ENCODE measurements at places on chromosomes 3 and 15.

DNA sequence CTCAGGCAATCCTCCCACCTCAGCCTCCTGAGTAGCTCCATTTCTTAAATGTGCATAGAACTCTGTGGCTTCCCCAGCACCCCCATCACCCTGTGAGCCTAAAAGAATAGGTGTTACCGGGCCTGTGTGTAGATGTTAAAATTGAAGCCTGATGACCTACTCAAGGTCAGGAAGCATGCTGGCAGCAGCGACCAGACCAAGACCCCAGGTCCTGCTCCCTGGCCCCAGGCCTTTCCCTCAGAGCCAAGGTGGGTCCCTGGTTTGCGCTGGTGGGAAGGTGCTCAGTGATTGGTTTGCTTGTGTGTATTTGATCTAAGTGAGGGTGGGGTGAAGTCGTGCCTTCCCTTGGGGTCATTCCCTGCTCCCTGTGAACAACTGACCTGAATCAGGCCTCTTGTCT lies 18.4 kb upstream of the CRABP1 start:
- no peak for DNase-seq

DNA sequence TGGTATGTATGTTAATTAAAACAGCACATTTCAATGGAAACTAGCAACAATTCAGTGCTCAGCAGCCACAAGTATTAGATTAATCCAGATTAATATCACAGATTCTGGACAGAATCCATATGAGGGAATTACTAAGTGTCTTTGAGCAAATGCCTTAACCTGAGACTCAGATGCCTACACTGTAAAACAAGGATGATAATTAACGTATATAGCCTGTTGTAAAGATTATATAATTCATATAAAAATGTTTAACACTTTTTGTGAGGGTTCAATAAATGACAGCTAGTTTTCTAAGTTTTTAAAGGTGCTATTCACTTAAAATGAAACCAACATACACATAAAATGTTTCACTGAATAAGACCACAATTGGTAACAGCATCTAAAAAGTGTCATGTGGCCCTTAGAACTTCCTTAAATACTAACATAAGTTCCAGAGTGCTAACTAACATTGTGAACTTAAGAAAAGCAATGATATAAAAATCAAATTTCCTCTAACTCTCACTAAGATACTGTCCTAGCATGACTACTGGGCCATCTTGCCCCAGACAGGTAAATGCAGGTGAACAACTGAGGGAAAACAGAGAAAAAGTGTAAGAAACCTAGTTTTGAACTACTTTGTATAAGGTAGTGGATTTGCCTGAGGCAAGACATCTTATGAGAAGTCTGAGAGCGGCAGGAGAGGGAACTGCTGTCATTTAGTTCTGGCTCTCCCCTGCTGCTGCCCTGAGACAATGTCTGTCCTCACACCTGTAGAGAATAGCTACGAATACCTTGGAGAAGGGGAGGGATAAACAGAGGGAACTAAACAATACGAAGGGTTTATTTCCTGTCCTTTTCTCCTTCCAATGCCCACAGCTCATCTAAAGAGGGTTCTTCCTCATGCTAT lies 151.3 kb downstream of the ADAM10 start:
- DNase-seq, result no peak

- no peak for DNase-seq
Measured at GRCh38 chr15:80594091-80594889, 100.8 kb upstream of the ABHD17C start.

DNA sequence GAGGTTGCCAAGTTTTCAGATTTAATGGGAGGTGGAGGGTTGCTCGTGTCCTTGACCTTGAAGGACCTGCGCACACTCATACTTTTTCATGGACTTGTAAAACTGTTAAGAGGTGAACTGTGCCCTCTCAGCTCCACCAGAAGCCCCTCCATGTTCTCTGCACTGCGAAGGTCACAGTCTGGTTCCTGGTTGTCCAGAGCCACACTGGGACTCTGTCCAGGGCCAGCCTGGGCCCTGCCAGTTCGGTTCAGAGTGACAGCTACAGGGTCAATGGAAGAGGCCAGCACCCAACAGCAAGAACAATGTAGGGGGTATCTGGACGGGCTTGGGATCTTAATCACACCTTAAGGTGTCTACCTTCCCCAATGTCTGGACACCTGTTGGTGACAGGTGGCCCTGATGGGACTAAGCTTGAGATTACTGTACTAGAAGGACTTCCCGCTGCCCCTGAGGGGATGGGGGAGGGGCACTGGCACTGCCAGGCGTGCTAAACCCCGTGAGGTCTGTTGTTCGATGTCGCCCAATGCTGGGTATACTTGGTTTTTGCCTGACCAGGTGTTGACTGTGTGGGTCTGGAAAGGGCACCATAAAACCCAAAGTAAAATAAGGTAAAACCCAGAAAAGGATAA lies 34.7 kb downstream of the GRK7 start:
- no peak for DNase-seq

DNA sequence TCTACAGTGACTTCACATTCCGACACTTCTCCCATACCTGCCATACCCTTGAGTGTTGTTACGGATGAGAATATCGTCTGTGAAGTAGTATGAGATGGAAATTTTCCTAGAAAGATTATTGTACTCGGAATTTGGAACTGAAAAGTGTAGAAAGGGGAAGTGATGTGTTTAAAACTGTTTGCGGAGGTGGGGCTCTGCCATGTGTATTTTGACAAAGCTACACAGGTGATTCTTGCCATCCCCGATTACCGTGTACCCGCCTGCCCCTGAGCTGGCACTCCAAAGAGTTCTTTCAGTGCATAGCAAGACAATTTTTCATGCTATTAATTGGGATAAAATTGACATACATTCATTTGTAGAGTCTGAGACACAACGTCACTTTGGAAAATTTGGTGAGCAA lies 81.7 kb downstream of the OPA1 start:
- no peak for DNase-seq

- DNase-seq, result no peak
Measured at GRCh38 chr3:70072180-70072579, 72.6 kb downstream of the SAMMSON start.

GRCh38 chr3:152183473-152183872 lies 85.3 kb upstream of the MBNL1 start:
- no peak for DNase-seq

DNA sequence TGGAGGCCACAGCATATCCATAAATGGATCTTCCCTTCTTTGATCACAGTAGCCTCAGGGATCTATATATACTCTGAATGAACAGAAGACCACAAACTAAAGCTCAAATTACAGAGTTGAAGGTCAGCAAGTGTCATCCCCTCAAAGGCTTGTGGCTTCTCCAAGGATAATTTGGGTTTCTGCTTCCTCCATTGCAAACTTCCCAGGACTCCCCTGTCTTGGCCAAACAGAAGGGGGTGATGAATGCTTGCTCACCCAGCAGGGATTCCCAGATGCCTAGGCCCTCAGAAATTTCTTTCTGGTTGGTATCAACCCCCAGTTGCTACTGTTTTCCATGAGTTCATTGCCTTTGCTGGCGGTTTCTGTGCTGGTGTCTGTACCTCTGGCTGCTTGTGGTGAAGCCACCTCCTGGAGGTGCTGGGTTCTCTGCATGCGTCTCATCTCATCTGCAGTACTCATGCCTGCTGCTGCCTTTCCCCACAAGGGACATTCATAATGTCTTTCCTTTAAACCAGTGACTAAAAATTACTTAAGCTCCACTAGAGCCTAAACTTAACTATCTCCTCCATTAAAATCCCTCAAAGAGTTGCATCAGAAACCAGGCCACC lies 17.7 kb downstream of the ENTPD3 start:
- no peak for DNase-seq

GRCh38 chr3:48222616-48223513 lies at the start of gene CAMP:
TSS of gene CAMP (plus strand) at chr3:48223495. CDS start at chr3:48223512, 17 bp downstream.
- DNase-seq, result no peak

GRCh38 chr3:51024765-51025632 lies 350.3 kb downstream of the DOCK3 start:
- DNase-seq, result peak; percentile 50

DNA sequence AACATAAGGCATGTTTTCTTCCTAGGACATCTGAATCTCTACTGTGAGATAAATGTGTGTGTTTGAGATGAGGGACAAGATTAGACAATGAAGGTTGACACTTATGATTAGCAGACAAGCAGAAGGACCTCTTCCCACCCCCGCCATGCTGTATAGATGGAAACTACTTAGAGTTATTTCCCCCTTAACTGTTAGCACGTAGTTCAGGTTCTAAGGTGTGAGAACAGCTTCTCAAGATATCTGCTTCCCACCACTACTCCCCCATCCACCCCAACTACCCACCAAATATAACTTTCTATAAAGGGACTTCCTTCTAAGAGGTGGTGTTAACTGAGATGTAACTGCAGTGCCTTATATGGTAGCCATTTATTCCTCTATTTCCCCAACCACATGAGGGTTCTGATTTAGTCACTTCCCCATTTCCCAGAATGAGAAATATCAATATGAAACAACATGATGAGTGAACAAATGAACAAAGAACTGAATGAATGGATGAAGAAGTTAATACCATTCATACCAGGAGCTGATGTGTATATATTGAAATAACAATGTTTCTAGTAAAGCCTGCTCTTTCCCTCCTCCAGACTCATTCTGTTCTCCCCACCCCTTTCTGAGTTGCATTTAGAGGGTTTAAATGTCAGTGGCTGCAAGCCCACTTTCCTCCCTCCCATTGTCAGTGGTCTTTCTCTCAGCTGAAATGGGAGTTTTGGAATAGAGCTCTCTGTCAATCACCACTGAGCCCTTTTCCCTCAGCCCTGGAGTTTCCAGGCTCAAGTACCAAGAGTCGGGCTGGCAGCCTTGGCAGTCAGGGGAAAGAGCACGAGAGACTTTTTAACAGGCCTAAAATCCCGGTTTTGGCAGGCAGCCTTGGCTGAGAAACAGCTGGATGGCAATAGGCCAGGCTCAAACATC lies 7.7 kb upstream of the RFTN1 start:
- no peak for DNase-seq

GRCh38 chr3:24088782-24089181 lies 143.7 kb downstream of the NR1D2 start:
- DNase-seq, result no peak

DNA sequence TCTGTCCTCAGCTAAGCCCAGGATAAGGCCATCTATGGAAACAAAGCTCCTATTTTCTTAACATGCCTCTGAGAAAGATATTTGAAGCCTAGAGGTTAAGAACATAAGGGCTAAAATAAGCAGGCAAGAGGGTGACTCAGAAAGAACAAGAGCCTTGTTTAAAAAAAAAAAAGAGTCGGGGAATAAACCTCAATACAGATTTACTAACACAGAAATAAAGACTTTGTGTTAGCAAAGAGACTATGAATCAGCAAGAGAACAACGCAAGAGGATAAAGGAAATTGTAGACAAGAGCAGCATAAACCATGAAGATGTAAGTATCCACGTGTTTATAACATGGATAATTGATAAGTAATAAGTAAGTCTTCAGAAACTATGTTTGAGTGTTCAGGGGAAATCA lies 36.0 kb downstream of the RAB27A start:
- no peak for DNase-seq

DNA sequence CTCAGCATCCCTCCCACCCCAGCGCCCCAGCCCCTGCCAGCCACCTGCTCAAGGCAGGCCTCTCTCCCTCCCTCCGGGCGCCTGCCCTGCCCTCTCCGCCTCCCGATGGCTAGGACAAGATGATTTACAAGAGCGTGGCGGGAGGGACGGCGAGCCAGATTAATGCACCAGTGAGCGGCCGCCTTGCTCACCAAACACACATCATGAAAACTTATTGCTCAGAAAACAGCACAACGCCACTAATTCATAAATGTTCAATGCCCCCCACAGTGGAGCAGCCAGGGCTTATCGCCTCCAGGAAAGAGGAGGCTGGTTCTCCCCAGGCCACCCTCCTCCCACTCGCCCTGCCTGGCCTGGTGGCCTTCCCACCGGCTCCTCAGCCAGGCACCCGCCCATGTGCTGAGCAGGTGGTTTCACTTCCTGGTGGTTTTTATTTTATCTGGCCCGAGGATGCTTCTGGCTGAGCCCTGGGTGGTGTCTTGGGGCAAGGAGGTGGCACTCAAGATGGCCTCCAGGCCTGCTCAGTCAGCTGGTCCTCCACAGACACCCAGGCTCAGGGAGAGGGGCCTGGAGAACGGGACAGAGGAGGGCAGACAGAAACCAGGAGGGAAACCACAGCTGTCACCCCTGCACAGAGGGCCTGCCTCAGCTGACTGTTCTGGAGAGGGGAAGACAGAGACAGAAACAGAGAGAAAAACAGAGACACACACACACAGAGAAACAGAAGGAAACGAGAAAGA lies 284.9 kb downstream of the UACA start:
- no peak for DNase-seq

DNA sequence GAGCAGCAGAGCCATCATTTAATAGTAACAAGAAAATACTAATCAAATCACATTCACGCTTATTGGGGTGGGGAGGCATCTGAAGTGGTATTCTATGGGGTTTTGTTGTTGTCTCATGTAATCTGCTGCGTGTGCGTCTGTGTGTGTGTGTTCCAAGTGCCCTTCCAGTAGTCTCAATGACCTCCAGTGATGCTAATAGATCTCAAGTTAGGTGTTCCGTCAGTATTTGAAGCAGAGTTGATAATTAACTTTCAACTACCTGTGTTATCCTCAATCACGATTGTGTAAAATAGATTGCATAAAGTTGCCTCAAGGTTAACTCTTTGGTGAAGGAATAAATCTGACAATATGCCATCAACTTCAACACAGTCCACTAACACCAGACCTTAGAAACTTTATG lies 375.0 kb downstream of the MECOM start:
- DNase-seq, result no peak

DNA sequence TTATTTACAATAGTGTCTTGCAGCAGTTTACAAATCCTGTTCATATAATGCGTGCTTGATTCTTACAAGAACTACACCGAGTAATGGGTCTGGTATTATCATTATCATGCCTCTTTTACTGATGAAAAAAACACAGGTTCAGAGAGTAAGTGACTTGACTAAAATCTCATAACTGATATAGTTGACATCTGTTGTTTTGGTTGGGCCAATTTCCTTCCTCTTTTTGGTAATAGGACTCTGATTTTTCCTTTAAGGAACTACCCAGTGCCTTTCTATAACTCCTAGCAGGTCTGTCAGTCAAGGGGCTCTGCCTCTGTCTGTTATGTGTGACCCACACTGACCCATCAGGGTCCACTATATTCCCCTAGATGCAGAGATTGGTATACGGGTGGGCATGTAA lies 14.6 kb upstream of the BLOC1S6 start:
- DNase-seq, result no peak

DNA sequence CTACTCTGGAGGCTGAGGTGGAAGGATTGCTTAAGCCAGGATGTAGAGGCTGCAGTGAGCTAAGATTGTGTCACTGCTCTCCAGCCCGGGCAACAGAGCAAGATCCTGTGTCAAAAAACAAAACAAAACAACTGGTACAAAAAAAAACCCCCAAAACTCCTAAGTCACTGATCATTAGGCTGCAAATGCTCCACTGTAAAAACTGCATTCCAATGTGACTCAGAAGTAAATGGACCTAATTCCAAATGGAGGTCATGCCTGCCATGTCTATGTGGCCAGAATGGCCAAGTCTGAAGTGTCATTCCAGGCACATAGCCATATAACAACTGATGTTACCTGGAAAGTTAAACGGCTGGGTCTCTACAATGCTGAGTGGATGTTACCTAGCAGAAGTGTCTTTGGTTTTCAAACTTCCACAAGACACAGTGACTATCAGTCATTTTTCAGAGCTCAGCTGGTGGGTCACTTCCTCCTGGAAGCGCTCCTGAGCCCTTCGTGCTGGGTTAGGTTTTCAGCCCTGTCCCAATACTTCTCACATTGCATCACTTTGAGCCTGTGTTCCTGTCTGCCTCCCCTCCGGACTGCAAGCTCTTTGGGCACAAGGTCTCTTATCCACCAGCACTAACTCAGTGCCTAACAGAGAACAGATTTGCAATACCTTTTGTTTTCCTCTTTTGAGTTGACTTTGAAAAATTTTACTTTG lies 10.6 kb downstream of the FSTL1 start:
- no peak for DNase-seq

All from stimulated activated CD4-positive, alpha-beta T cell treated with anti-CD3 and anti-CD28 coated beads, Interleukin-1b, Interleukin-23, amount 100 ng/mL, for 1 hour (primary cell).